ENCODE measurements at places on chromosomes 3 and 15. TPM values are rescaled to one million over a fixed set of nuclear protein-coding genes. Genes with fewer than 3 reads are reported as not detected.

DNA sequence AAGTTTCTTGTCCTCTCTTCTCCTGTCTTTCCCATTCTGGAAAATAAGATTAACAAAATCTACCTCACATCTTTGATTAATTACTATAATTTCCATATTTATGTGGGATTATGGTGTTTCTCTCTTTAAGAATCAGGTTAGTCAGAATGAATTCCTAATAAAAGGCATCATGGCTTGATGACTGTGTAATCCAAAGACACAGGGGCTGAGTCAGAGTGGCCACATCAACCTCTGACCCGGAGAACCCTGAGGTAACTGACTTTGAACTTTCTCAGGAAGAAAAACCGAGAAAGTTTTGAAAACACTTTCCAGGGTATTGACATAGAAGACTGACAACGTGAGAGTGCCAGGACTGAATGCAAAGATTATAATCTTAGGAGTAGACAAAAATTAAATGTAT lies 170.3 kb upstream of the MCTP2 start:
- H3K4me3 ChIP-seq = no peak overlapping the region
- no peaks in the 10 kb centered on the region for H3K36me3 ChIP-seq
- H3K27me3 ChIP-seq = peaks cover 30% of the 10 kb centered on the region
- peaks cover 7% of the 10 kb centered on the region for H3K4me1 ChIP-seq
- DNase-seq = no peak
- no peak overlapping the region for H3K27ac ChIP-seq

DNA sequence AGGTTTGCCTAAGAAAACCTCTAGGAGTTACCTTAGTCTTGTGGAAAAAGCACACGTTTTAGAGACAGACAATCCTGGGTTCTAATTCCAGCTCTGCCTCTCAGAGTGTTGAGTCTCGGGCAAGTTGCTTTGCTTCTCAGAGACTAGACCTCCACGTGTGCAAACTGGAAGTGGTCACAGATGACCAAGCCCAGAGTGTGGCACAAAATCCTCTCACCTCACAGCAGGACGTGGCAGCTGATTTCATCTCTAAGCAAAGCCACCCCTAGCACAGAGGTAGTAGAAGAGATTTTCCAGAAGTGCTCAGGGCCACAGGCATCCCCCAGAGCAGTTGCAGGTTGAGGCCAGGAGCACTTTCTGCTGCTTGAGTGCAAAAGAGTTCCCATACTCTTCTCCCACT lies 79.2 kb downstream of the CD47 start:
- no peak for DNase-seq
- H3K4me3 ChIP-seq = no peak overlapping the region
- peaks cover 18% of the 10 kb centered on the region for H3K4me1 ChIP-seq
- H3K27me3 ChIP-seq = no peaks in the 10 kb centered on the region

GRCh38 chr3:17195856-17196604 lies 311.3 kb downstream of the PLCL2 start:
- peaks cover 7% of the 10 kb centered on the region for H3K36me3 ChIP-seq
- no peaks in the 10 kb centered on the region for H3K27me3 ChIP-seq
- no peak overlapping the region for H3K4me3 ChIP-seq
- peak overlapping the region; percentile 0 for H3K27ac ChIP-seq
- H3K4me1 ChIP-seq = peaks cover 6% of the 10 kb centered on the region

DNA sequence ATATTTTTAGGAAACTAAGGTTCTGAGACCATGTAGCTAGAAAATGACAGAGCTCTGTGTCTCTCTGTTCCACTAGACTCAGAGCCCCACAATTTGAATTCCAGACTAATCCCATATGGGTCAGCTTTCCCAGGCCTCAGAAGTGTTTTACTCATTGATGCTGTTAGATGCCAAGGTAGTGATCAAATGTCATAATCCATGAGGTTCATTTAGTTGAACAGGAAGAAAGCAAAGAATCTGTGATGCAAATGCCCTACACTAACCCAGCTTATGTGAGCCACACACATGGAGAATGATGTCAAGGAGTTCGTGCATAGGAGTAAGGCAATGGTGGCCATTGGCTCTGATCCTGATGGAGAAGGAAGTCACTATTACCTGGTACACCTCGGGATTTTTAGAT lies 363.4 kb upstream of the RARB start:
- H3K36me3 ChIP-seq = peaks cover 3% of the 10 kb centered on the region
- no peak for DNase-seq
- H3K27ac ChIP-seq = no peak overlapping the region

- H3K4me1 ChIP-seq = peaks cover 8% of the 10 kb centered on the region
- H3K27ac ChIP-seq = no peak overlapping the region
- no peak overlapping the region for H3K4me3 ChIP-seq
- DNase-seq = no peak
- no peaks in the 10 kb centered on the region for H3K36me3 ChIP-seq
Observed at GRCh38 chr3:45123030-45123429, 23.1 kb downstream of the CDCP1 start.

DNA sequence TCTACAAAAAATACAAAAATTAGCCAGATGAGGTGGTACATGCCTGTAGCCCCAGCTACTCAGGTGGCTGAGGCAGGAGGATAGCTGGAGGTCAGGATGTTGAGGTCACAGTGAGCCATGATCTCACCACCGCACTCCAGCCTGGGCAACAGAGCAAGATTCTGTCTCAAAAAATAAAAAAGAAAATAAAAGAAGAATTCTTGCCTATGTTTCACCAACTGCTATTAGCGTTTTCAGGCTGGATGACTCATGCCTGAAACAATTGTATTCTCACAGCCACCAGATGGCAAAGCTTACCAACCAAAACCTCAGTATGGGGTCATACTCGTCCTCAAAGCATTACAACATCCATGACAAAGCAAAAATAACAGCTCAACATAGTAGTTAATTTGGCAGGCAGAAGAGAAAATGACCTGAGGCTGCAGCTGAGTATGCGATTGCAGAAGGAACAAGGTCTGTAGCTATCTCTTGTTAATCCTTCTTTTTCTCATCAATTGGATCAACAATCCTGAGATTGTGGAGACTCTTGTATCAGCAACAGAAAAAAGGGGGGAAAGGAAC lies 52.2 kb downstream of the TP53BP1 start:
- H3K4me3 ChIP-seq = no peak overlapping the region
- no peak overlapping the region for H3K27ac ChIP-seq
- no peak for DNase-seq
- H3K27me3 ChIP-seq = no peaks in the 10 kb centered on the region
- peaks cover 30% of the 10 kb centered on the region for H3K36me3 ChIP-seq

- H3K4me1 ChIP-seq = peaks cover 12% of the 10 kb centered on the region
- no peak overlapping the region for H3K4me3 ChIP-seq
- no peaks in the 10 kb centered on the region for H3K27me3 ChIP-seq
- no peak for DNase-seq
- no peak overlapping the region for H3K27ac ChIP-seq
Observed at GRCh38 chr15:68301301-68301700, 23.8 kb downstream of the FEM1B start.

DNA sequence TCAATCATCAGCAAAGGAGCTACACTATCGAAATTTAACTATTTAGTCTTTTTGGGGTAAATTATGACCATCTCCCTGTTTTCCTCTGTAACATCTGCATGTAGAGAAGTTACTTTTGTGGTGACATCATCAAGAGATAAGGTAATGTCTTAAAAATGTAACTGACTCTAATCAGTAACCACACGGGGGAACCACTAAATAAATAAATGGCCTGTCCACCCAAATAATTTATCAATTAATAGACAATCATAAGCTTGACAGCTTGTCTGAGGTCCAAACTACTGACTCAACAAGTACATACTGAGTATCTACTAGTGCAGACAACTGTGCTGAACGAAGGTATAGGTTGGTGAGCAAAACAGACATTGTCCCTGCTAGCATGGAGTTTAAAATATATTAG lies 219.3 kb downstream of the SLC9A9 start:
- no peaks in the 10 kb centered on the region for H3K36me3 ChIP-seq
- H3K4me1 ChIP-seq = no peaks in the 10 kb centered on the region
- no peak overlapping the region for H3K27ac ChIP-seq
- H3K27me3 ChIP-seq = peaks cover 10% of the 10 kb centered on the region
- no peak overlapping the region for H3K4me3 ChIP-seq
- DNase-seq = no peak

DNA sequence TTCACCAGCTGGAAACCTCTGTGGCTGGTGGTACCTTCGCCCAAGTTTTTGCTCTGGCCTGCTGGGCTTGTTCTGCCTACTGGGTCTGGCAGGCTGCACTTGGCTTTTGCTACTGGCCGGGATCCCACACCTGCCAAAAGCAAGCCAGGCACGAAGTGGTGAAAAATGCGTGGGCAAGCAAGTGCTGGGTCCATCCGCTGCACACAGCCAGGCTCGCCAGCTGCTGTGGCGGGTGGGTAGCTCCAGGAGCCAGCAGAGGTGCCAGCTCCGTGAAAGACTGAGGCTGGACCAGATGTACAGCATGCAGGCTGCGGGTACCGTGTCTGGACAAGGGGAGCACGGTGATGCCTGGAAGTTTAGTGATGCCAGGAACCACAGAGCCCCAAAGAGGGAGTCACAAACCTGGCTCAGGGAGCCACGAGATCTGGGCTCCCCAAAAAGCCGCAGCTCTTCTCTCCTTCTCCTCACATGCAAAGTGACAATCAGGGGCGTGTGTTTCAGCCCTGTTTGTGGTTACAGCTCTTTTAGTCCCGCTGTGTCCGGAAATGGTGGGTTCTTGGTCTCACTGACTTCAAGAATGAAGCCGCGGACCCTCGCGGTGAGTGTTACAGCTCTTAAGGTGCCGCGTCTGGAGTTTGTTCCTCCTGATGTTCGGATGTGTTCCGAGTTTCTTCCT lies 1455.6 kb upstream of the GBE1 start:
- H3K36me3 ChIP-seq = no peaks in the 10 kb centered on the region
- H3K27me3 ChIP-seq = peaks cover 2% of the 10 kb centered on the region
- H3K4me1 ChIP-seq = no peaks in the 10 kb centered on the region
- no peak for DNase-seq
- H3K4me3 ChIP-seq = no peak overlapping the region

- H3K27me3 ChIP-seq = peaks cover 23% of the 10 kb centered on the region
- DNase-seq = no peak
- no peaks in the 10 kb centered on the region for H3K36me3 ChIP-seq
- H3K4me1 ChIP-seq = peaks cover 10% of the 10 kb centered on the region
- H3K4me3 ChIP-seq = no peak overlapping the region
Observed at GRCh38 chr15:66099950-66100671, 153.4 kb downstream of the MEGF11 start.

DNA sequence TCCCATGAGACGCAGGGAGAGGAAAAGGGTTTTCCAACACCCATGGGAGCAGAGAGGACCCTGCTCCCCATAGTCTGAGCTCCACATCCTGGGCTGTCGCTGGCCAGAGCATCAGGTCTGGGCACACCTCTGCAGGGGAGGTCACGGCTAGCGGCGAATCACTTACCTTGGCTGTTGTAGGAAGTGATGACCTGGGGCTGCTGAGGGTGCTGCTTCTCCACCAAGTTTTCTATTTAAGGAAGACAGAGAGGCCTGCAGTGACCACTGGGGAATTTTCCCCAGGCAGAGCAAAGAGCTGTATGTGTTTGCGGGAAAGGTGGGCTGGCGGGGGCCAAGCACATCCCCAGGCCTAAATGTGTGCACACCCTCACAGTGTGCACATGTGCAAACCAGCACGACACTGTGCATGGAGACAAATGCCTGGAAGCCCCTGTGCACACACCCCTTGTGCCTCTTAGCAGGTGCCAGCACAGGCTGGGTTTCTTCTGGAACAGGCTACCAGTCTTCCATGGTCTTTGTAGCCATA lies 7.6 kb downstream of the KY start:
- no peaks in the 10 kb centered on the region for H3K36me3 ChIP-seq
- no peaks in the 10 kb centered on the region for H3K4me1 ChIP-seq
- no peak overlapping the region for H3K4me3 ChIP-seq
- no peak overlapping the region for H3K27ac ChIP-seq

DNA sequence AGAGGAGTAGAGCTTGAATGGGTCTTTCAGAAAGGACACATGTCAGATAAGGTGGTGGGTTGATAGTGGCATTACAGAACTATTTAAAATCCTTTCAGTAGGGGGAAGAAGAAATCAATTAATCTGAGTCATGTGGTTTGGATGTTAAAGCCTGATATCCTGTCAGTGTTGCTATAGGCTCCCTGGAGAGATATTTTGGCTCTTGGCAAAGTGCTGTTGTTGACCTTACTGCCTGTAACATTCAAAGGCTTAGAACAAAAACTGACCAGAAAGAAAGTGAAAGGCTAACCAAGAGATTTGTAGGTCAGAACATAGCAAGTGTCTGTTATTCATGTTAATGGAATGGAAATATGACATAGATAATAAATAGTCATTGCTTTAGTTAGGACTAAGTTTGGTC lies 552.9 kb downstream of the DIPK2A start:
- H3K27me3 ChIP-seq = no peaks in the 10 kb centered on the region
- no peak for DNase-seq
- H3K4me3 ChIP-seq = no peak overlapping the region
- H3K4me1 ChIP-seq = peaks cover 6% of the 10 kb centered on the region
- no peak overlapping the region for H3K27ac ChIP-seq

- H3K4me1 ChIP-seq = no peaks in the 10 kb centered on the region
- peaks cover 75% of the 10 kb centered on the region for H3K36me3 ChIP-seq
- H3K27ac ChIP-seq = no peak overlapping the region
Observed at GRCh38 chr3:101791778-101792177, 12.8 kb downstream of the NXPE3 start.

GRCh38 chr3:64166584-64167162 lies 58.6 kb downstream of the PRICKLE2 start:
- peaks cover 15% of the 10 kb centered on the region for H3K4me1 ChIP-seq
- H3K4me3 ChIP-seq = no peak overlapping the region
- DNase-seq = no peak
- no peak overlapping the region for H3K27ac ChIP-seq
- H3K36me3 ChIP-seq = peaks cover 11% of the 10 kb centered on the region

DNA sequence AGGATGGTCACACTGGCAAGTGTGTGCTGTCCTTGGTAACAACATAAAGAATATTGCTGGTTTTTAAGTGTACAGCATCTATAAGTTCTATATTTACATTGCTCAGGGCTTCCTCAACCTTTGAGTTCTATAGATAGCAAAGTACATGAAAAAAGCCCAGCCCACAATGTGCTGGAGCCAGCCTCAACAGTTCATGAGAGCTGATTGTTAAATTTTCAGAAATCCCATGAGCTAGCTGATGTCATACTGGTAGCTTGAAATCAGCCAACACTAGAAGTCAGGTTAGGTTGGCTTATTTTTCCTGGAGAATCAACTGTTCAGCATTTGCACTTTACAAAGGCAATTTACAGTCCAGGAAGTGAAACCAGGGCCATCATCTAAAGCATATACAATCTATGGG lies 102.8 kb downstream of the STRIT1 start:
- DNase-seq = no peak
- no peaks in the 10 kb centered on the region for H3K36me3 ChIP-seq
- H3K4me1 ChIP-seq = peaks cover 6% of the 10 kb centered on the region
- H3K27me3 ChIP-seq = no peaks in the 10 kb centered on the region

The CAND2 gene
- total RNA-seq = 14.0 TPM

The ST8SIA2 gene
- 12.1 TPM for total RNA-seq

The PIERCE2 gene
- 2.2 TPM for total RNA-seq

The FGF7 gene
- total RNA-seq = 5.7 TPM

The BNC1 gene
- total RNA-seq = 54.0 TPM

All from mesothelial cell of epicardium (in vitro differentiated cells).